ENCODE measurements at places on chromosomes 12 and 14. TPM values are rescaled to one million over a fixed set of nuclear protein-coding genes. Genes with fewer than 3 reads are reported as not detected.

Gene PDE3A
- 5.7 TPM for total RNA-seq

Gene RNASE2
- total RNA-seq: 0.49 TPM

Gene MANSC4
- not detected for total RNA-seq

Gene ASB2
- not detected for total RNA-seq

Gene FGF6
- total RNA-seq: not detected

Gene NRIP2
- total RNA-seq: 0.25 TPM

Data from temporal lobe (tissue), 4 donors.